ENCODE measurements at places on chromosomes 5 and 9.

- DNase-seq: no peak
Measured at GRCh38 chr9:114588651-114589526, 1.3 kb downstream of the ATP6V1G1 start.

DNA sequence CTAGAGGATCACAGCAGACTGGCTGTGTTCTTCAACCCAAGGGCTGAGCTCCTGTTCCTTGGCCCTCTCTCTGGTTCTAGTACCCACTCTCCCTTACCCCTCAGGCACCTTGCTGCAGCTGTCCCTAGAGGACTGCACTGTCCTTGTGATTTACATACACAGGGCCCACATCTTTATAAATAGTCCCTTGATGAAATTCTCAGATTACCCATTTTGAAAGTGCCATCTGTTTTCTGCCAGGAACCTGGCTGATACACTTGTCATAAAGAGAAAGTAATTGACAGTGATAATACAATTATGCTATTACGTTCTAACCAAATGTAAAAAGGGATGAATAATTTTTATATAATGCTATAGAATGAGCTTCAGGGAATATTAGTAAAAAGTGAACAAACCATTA is 16.5 kb upstream of the SPARC start:
- DNase-seq: no peak

GRCh38 chr9:34651876-34652601 is at the start of gene IL11RA:
Gene IL11RA, plus strand, starts transcription at chr9:34652185. Its CDS starts 3,033 bp downstream, at chr9:34655218.
- peak; percentile 64 for DNase-seq

- DNase-seq: no peak
Measured at GRCh38 chr5:854217-854616, 3.4 kb upstream of the ZDHHC11 start.

- no peak for DNase-seq
Measured at GRCh38 chr5:95810305-95811125, 12.0 kb downstream of the GLRX start.

DNA sequence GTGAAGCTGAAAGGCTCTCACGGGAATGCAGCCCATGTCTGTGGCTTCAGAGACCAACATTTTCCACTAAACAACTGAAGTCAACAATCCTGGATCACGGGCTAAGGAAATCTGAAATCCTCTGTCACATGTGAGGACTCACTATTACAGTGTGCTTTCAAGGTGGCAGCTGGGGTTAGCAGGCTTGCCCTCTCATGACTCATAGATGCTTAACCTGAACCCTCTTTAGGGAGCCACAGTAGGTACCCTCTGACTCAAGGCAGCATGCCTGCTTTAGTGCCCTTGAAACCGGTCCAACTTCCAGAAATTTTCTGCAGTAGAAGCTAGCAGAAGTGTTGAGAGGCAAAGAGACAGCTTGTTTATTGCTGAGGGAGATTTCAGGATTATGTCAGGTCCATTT is 232.5 kb downstream of the GABRB2 start:
- no peak for DNase-seq
